Stimulated activated CD4-positive, alpha-beta T cell treated with anti-CD3 and anti-CD28 coated beads, Interleukin-2, amount 100 ng/mL, for 4 hours (primary cell): ENCODE measurements at places on chromosomes 7 and 10.

- no peak for DNase-seq
These were observed 158.6 kb upstream of the INSYN2A start for GRCh38 chr10:127354992-127355391.

GRCh38 chr10:24791084-24791726 lies 67.5 kb upstream of the ARHGAP21 start:
- DNase-seq: no peak

DNA sequence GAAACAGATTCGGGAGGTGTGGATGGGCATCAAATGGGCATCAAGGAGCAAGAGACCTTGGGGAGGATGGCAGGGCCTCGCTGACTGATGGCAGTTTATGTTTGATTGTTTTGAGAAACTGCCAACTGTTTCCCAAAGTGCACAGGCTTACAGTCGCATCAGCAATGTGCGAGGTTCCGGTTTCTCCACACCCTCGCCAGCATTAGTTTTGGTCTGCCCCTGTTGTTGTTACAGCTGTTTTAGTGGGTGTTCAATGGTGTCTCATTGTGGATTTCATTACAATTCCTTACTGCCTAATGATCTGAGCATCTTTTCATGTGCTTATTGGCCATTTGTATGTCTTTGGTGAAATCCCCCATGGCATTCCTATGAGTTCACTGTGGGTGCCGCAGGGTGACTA lies 24.4 kb downstream of the AKR1E2 start:
- no peak for DNase-seq

DNA sequence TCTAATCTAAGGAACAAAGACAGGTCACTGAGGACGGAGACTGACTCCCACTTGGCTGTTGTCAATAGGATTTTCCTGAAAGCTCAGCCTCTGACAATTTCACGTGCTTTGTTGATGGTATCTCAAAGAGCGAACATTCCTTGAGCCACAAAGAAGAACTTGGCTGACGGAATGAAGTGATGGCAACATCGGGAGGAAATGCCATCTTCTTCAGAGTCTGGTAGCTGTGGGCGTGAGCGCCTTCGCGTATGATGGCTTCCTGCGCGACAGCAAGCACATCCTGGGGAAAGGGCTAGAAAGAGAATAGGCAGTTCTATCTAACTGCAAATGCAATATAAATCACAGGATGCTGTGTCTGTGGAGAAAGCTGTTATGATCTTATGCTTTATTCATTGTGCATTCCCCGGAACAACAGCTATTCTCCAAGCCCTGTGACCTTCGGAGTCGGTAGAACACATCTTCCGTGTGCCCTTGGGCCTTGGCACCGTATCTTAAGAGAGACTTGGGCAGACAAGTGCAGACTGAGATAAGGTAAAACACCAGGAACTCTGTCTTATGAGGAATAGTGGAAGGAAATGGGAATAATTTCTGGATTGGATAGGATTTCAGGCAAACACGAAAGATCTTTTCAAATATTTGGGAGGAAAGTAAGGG lies 19.6 kb upstream of the GTPBP4 start:
- DNase-seq: no peak

GRCh38 chr10:112650588-112651030 lies 203.6 kb downstream of the VTI1A start:
- DNase-seq: no peak

DNA sequence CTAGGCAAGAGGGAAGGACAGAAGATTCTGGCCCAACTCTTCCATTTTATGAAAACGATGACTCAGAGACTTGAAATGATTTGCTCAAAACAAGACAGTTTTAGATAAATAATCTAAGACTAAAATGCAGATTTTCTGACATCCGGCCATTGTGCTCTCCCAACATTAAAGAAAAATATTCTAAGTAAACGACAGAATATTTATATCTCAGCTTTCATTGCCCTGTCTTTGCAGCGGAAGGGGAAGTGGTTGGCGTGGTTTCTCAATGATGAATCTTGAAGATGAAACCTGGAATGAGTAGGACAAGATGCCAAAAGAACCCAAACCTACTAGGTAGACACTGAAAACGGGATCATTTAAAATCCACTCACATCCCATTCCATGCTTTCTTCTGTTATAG lies 28.9 kb upstream of the NPY start:
- no peak for DNase-seq

- no peak for DNase-seq
These were observed 2.6 kb upstream of the NPSR1 start for GRCh38 chr7:34655384-34655783.

GRCh38 chr10:62669341-62669740 lies 135.2 kb upstream of the ADO start:
- DNase-seq: no peak

- DNase-seq: no peak
These were observed 110.3 kb upstream of the ANLN start for GRCh38 chr7:36279200-36279925.

GRCh38 chr7:130488392-130489139 lies 3.3 kb upstream of the MEST start:
- DNase-seq: no peak

- DNase-seq: no peak
These were observed 8.7 kb downstream of the ZNF37A start for GRCh38 chr10:38102880-38103279.

DNA sequence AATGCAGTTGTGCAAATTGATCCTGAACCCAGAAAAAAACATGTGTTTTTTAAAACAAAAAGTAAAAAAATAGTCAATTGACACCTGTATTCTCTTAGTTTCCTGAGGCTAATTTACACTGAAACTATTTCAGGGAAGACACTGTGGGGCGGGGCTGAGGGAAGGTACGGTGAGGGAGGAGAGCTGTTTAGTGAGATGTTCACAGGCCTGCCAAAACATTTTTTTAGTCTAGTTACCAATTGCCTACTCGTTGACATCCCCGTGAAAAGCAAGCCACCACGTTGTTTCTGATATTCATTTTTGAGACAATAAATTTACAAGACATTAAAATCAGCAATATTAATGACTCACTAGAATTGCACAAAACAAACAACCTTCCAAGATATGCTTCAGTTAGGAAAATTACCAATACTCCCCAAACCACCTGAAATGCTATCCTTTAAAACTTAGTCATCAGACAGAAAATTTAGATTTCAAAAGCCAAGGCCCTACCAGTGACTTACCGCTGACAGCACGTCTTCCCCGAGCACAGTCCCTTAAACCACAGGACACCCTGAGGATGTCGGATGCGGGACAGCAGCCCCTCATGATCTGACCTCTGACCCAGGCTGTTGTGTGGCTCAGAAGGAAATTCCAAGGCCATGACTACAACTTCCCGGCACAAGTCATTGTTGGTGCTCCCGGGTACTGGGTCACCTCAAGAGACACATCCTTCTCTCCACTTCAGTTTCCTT lies 279.2 kb downstream of the PRPF18 start:
- DNase-seq: no peak

DNA sequence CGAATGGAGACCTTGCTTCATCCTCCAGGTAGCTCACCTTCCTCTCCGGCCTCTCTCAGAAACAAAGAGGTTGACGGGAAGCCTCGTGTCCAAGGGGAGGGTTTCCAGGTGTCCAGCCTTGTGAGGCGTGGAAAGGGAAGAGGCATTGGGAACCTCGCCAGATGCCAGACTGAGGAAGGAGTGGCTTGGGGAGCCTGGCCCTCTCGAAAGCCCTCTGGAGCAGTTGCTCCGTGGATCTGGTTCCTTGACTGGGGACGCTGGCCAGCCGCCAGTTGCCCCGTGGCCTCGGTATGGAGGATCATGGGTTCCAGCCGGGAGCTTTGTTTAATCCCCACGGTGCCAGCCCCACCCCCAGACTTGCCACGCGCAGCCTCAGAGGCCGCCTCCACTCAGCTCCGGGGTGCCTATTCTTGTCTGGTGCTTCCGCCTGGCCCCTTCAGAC lies 30.3 kb upstream of the SUN1 start:
- no peak for DNase-seq

DNA sequence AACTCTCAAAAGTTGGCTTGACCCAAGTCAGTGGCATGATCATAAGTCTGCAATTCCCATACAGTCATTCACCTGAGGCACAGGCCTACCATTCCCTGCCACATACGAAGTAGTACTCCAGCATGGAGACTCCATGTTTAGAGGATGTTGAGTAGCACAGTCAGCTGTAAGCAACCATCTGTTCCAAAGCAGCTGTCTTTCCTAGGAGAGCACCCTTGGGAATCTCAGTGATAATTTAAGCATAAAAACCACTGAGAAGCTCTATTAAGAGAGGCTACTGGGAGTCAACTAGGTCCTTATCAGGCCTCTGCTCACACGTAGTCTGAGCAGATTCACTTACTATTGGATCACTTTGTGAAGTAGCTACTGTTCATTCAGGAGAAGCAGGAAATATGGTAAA lies 61.6 kb upstream of the UNC5B start:
- DNase-seq: no peak

- DNase-seq: no peak
These were observed 12.0 kb upstream of the LIPA start for GRCh38 chr10:89263531-89263930.

DNA sequence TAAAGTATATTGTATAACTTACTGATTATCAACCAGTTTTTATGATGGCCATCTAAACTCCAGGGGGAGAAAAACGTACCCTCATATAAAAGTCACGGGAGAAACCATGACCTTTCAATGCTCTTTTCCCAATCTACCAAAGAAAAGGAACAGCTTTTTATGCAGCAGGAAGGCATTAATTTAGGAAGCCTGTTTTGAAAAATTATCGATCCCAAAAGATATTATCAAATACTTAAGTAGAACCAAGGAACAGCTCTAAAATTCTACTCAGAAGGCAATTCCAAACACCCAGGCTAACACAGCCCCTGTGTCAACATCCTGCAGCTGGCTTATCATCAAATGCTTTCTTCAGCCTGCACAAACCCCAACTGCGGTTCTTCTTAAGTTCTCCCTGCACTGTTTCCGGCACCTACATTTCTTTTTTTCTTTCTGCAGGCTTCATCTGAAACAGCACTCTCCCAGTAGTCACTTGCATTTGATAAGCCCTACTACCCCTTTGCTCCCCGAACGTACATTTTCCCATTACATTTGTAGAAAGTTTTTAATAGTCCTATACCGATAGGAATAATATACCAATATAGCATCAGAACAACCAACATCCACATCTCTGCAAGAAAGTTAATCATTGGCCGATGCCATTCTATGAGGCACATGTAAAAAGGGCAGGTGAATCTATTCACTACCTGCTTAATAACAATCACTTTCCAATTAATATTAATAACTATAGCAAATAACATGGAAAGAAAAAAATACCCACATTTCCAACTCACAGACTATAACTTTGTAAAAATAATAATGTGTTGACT lies 47.9 kb downstream of the PIP4K2A start:
- DNase-seq: peak; percentile 49

GRCh38 chr7:17307969-17308648 lies 9.7 kb downstream of the AHR start:
- DNase-seq: no peak

DNA sequence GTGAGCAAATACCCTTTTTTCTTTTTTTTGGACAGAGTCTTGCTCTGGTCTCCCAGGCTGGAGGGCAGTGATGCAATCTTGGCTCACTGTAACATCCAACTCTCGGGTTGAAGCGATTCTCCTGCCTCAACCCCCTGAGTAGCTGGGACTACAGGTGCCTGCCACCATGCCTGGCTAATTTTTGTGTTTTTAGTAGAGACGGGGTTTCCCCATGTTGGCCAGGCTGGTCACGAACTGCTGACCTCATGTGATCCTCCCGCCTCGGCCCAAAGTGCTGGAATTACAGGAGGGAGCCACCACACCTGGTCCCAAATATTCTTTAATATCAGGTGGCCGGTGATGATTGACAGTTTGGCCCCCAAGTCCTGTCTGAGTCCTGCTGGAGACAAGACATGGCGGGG lies 6.6 kb downstream of the LAT2 start:
- no peak for DNase-seq

DNA sequence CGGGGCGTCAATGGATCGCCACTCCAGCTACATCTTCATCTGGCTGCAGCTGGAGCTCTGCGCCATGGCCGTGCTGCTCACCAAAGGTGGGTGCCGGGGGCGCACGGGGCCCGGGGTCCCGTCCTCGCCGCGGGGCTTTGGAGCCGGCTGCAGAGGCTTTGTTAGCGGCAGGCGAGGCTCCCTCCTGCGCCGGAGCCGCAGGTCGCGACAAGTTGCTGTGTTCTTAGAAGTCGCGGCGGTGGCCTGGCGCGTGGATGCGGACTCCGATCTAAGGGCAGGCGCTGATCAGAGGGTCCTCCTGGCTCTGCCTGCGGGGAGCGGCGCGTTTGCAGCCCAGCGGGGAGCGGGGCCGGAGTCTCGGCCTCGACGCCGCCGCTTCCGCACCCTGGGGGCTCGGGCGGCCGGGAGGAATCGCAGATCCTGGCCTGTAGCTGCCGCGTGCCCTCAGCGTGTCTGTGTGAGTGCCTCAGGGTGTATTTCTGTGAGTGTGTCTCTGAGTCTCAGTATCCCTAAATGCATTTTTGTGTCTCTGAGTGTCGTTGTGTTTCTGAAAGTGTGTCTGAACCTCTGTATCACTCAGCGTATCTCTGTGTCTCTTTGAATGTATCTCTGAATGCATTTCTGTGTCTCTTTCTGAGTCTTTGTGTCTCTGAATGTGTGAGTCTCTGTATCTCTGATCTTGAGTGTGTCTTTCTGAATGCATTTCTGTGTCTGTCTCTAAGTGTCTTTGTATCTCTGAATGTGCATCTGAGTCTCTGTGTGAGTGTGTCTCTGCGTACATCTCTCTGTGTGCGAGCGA lies 766 bp downstream of the BAMBI start:
- no peak for DNase-seq

DNA sequence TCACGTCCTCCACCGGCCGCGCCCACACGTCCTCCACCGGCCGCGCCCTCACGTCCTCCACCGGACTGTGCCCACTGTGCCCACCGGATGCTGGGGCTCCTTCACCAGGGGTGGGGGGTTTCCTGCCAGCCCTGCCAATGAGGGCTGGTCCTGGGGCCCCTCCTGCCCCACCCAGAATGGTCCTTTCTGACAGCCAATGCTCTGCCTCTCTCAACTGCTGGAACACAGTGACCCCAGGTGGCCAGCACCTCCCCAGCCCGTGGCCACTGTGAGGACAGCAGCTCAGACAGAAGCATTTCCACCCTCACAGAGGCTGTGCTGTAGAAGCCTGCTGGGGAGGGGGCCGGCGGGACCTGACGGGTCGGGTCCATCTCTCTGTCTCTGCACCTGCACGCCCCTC lies 90.1 kb upstream of the DNAAF5 start:
- peak; percentile 34 for DNase-seq

- DNase-seq: no peak
These were observed 836 bp downstream of the ENO4 start for GRCh38 chr10:116850058-116850611.

DNA sequence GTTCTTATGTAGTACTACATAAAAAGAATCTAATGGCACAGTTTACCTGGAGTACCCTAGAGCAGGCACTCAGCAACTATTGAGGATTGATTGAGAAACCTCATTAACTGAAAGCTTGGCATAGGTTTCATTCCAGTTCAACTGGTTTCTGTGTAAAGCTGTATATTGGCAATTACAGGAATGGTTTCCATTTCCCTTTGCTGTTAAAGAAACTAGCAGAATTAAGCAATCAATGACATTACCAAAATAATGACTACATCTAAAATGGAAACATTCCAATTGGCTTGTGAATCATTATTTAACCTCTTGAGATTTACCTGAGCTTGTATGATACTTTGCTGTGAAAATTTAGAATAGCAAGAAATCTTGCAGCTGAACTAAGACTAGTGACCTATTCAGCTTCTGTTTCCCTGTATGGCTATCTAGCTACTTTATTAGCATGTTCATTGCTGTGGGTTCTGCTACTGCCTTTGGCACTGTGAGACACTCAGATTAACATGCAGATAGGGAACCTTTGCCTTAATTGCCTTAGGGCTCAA lies 33.5 kb upstream of the CADPS2 start:
- no peak for DNase-seq
